Naive thymus-derived CD8-positive, alpha-beta T cell (primary cell): ENCODE measurements at places on chromosomes 2 and 18. TPM values are rescaled to one million over a fixed set of nuclear protein-coding genes. Genes with fewer than 3 reads are reported as not detected.

ALPP gene
- not detected for total RNA-seq

ANKRD23 gene
- total RNA-seq = 16.2 TPM

XIRP2 gene
- not detected for total RNA-seq

CCDC141 gene
- 26.8 TPM for total RNA-seq

TRIM54 gene
- 0.19 TPM for total RNA-seq

GRCh38 chr2:46326231-46326980 is 29.2 kb downstream of the EPAS1 start:
- H3K27me3 ChIP-seq = no peaks in the 10 kb centered on the region
- no peak for DNase-seq
- H3K4me3 ChIP-seq = no peak overlapping the region
- peaks cover 9% of the 10 kb centered on the region for H3K4me1 ChIP-seq

DNA sequence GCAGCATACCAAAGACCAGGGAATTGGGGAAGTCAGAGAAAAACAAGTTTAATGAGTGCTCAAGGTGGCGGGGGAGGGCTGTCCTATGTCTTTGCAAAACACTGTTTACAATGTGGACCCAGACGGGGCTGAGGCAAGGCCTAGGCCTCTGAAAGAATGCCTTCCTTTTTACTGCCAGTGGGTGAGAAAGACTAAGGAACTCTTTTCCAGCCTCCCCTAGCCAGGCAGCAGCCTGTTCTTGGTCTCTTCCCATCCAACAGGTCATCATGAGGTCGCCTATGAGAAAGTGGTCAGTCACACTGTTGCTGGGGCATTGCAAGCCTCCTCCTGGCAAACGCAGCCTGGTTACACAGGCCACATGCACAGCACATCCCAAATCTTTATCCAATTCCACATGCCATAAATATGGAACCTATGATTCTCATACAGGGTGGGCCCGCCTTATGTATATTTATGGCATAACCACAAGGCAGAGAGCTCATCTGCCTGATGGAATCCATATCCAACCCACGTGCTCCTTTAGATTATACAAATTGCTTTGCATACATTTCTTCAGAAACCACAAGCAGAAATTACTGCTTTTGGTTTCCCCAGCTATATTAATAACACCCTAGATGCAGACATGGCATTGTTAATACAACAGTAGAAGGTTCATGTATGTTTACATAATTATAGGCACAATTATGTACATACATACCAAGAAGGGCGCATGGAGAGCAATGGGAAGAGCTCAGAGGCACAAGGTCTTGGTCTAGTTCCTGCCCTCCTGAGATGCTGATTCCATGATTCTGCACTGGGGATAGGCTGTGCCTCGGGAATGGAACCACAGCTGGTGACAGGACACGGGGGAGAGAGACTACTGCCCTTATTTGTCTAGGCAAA is 48.6 kb downstream of the NRP2 start:
- H3K36me3 ChIP-seq = no peaks in the 10 kb centered on the region
- no peak for DNase-seq
- H3K27ac ChIP-seq = no peak overlapping the region
- peaks cover 5% of the 10 kb centered on the region for H3K27me3 ChIP-seq

- H3K36me3 ChIP-seq = no peaks in the 10 kb centered on the region
- H3K27ac ChIP-seq = no peak overlapping the region
- H3K4me1 ChIP-seq = peaks cover 11% of the 10 kb centered on the region
- H3K27me3 ChIP-seq = peaks cover 29% of the 10 kb centered on the region
- no peak for DNase-seq
Measured at GRCh38 chr18:58491113-58491696, 137.7 kb downstream of the ALPK2 start.

GRCh38 chr2:226600802-226601201 is 198.8 kb downstream of the IRS1 start:
- no peak overlapping the region for H3K4me3 ChIP-seq
- H3K36me3 ChIP-seq = no peaks in the 10 kb centered on the region
- no peaks in the 10 kb centered on the region for H3K4me1 ChIP-seq
- DNase-seq = no peak

DNA sequence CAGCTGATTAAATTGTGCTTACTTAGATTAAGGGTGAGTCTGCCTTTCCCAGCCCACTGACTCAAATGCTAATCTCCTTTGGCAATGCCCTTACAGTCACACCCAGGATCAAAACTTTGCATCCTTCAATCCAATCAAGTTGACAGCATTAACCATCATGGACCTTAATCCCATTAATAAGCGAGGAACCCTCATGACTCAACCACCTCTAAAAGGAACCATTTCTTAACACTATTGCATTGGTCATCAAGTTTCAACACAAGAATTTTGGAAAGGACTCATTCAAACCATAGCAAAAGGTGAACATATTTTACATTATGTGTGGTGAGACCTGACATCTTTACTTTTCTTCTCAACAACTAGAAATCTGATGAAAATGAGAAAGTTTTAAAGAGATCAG is 187.0 kb downstream of the OSR1 start:
- H3K4me1 ChIP-seq = no peaks in the 10 kb centered on the region
- no peak for DNase-seq
- H3K27ac ChIP-seq = no peak overlapping the region

DNA sequence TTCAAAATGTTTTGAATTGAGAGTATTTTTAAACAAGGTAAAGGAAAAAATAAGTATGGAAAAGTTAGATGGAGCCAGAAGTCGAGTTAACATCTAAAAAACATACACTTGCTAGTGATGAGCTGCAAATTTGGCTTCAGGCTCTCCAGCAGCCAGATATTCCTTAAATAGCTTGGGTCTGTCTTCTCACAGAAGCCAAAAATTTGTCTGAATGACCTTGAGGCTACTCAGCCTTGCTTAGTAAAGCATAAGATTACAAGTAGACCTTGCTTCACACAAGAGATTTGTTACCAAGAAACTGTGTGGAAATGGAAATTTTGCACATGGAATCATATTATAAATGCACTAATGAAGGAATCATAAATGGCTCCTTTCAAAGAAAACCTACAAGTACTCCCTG is 40.8 kb upstream of the GRB14 start:
- H3K36me3 ChIP-seq = no peaks in the 10 kb centered on the region
- H3K27ac ChIP-seq = no peak overlapping the region
- DNase-seq = no peak
- no peaks in the 10 kb centered on the region for H3K27me3 ChIP-seq

- H3K36me3 ChIP-seq = no peaks in the 10 kb centered on the region
- peaks cover 15% of the 10 kb centered on the region for H3K27me3 ChIP-seq
- H3K4me3 ChIP-seq = no peak overlapping the region
- H3K27ac ChIP-seq = no peak overlapping the region
Measured at GRCh38 chr2:524442-524841, 152.8 kb downstream of the TMEM18 start.

- H3K4me3 ChIP-seq = no peak overlapping the region
- H3K27me3 ChIP-seq = no peaks in the 10 kb centered on the region
- DNase-seq = no peak
- no peaks in the 10 kb centered on the region for H3K4me1 ChIP-seq
- no peaks in the 10 kb centered on the region for H3K36me3 ChIP-seq
Measured at GRCh38 chr2:56754066-56754615, 570.4 kb downstream of the CCDC85A start.

DNA sequence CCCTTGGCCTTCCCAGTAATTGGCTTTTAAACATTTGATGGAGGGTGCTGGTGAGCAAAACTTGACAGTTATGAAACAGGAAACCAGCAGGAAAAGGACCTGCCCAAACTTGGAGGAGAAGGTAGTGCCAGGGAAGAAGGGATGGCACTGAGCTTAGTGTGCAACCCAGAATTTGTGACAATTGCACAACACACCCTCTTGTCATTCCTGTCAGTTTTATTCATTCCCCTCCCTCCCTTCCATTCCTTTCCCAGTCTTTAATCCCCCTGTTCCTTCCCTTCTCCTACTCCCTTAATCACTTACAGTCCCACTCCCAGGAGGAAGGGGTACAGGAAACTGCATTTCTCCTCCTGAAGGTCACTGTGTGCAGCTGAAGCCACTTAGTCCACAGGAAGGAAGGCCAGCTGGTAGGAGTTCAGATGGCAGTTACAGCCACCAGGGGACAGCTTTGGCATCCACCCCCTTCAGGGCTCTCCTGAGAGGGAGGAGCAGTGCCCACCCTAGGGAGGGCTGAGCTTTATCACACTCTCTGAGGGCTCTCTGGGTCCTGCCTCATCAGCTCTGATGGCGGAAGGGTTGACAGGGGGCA is 24.0 kb upstream of the SIGLEC15 start:
- peaks cover 7% of the 10 kb centered on the region for H3K27me3 ChIP-seq
- DNase-seq = no peak
- no peak overlapping the region for H3K4me3 ChIP-seq

DNA sequence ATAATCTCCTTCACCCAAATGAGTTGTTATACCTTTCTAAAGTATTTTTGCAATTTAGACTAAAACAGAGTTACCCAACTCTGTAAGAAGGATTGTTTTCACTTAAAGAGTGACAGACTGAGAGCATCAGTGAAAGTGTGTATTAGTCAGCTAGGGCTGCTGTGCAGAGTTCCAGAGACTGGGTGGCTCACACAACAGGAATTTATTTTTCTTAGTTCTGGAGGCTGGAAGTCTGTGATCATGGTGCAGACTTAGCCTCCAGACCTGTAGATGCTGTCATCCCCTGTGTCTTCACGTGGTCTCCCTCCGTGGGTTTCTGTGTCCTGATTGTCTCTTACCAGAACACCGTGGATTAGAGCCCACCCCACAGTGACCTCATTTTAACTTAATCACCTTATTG is 40.0 kb downstream of the BCL2L11 start:
- DNase-seq = no peak
- H3K4me3 ChIP-seq = no peak overlapping the region
- H3K27me3 ChIP-seq = no peaks in the 10 kb centered on the region

- H3K4me1 ChIP-seq = peaks cover 3% of the 10 kb centered on the region
- no peak overlapping the region for H3K27ac ChIP-seq
- peaks cover 1% of the 10 kb centered on the region for H3K27me3 ChIP-seq
- H3K36me3 ChIP-seq = no peaks in the 10 kb centered on the region
Measured at GRCh38 chr2:223697316-223697891, 95.2 kb upstream of the SCG2 start.

DNA sequence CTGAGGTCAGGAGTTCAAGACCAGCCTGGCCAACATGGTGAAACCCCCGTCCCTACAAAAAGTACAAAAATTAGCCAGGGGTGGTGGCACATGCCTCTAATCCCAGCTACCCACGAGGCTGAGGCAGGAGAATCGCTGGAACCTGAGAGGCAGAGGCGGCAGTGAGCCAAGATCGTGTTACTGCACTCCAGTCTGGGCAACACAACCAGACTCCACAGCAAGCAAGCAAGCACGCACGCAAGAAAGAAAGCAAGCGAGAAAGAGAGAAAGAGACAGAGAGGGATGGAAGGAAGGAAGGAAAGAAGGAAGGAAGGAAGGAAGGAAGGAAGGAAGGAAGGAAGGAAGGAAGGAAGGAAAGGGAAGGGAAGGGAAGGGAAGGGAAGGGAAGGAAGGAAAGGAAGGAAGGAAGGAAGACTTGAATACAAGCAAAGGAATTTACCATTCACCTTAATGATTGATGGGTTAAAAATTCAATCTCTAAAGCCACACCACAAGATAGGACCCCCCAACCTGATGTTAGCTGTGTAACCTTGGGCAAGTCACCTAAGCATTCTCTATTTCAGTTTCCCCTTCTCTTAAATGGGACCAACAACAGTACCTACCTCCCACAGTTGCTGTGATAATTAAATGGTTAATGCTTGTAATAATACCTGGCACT is 181.7 kb downstream of the ATAD2B start:
- no peaks in the 10 kb centered on the region for H3K4me1 ChIP-seq
- H3K36me3 ChIP-seq = peaks cover 6% of the 10 kb centered on the region
- no peak overlapping the region for H3K27ac ChIP-seq
- DNase-seq = no peak
- no peak overlapping the region for H3K4me3 ChIP-seq
- no peaks in the 10 kb centered on the region for H3K27me3 ChIP-seq
